ENCODE measurements at places on chromosomes 7 and 10. TPM values are rescaled to one million over a fixed set of nuclear protein-coding genes. Genes with fewer than 3 reads are reported as not detected.

Gene CARD11
- 2.0 TPM for total RNA-seq

Gene IRF5
- total RNA-seq: 7.8 TPM

Gene SNCG
- total RNA-seq: 213 TPM

GRCh38 chr7:36277249-36277542 is 112.5 kb upstream of the ANLN start:
- H3K36me3 ChIP-seq: no peaks in the 10 kb centered on the region
- peaks cover 7% of the 10 kb centered on the region for H3K4me1 ChIP-seq
- DNase-seq: no peak

- DNase-seq: no peak
- no peak overlapping the region for H3K4me3 ChIP-seq
- no peaks in the 10 kb centered on the region for H3K27me3 ChIP-seq
- no peaks in the 10 kb centered on the region for H3K4me1 ChIP-seq
- no peaks in the 10 kb centered on the region for H3K36me3 ChIP-seq
- no peak overlapping the region for H3K27ac ChIP-seq
Measured at GRCh38 chr7:135901585-135902540, 75.3 kb downstream of the MTPN start.

GRCh38 chr7:87316846-87317552 is 28.5 kb upstream of the CROT start:
- no peaks in the 10 kb centered on the region for H3K4me1 ChIP-seq
- no peaks in the 10 kb centered on the region for H3K36me3 ChIP-seq
- H3K27ac ChIP-seq: no peak overlapping the region
- no peak for DNase-seq
- no peaks in the 10 kb centered on the region for H3K27me3 ChIP-seq

GRCh38 chr7:64618785-64619456 is 47.0 kb upstream of the ZNF107 start:
- H3K27me3 ChIP-seq: no peaks in the 10 kb centered on the region
- H3K4me1 ChIP-seq: no peaks in the 10 kb centered on the region
- H3K27ac ChIP-seq: no peak overlapping the region
- H3K36me3 ChIP-seq: no peaks in the 10 kb centered on the region

- H3K27me3 ChIP-seq: no peaks in the 10 kb centered on the region
- no peaks in the 10 kb centered on the region for H3K36me3 ChIP-seq
- DNase-seq: no peak
Measured at GRCh38 chr7:152897401-152897800, 137.8 kb downstream of the ACTR3B start.

DNA sequence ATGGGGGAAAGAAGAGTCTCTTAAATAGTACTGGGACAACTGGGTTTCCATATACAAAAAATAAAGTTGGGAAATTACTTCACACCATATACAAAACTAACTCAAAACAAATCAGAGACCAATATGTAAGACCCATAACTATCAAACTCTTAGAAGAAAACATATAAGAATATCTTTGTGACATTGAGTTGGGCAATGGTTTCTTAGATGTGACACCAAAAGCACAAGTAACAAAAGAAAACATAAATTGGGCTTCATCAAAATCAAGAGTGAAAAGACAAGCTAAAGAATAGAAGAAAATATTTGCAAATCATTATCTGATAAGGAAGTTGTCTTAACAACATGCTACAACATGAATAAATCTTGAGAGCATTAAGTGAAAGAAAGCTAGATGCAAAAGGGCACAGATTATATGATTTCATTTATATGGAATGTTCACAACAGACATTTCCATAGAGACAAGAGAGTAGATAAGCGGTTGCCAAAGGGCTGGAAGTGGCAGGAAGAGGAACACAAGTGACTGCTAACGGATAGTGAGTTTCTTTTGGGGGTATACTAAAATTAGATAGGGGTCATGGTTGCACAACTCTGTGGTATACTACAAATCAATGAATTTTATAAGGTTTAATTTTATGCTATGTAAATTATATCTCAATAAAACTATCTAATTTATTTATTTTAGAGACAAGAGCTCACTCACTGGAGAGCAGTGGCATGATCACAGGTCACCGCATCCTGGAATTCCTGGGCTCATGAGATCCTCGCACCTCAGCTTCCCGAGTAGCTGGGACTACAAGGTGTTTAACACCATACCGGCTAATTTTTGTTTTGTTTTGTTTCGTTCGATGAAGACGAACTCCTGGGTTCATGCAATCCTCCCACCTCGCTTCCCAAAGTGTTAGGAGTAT is 35.4 kb downstream of the JMJD1C start:
- no peak overlapping the region for H3K4me3 ChIP-seq
- no peak for DNase-seq
- H3K4me1 ChIP-seq: peaks cover 49% of the 10 kb centered on the region
- H3K27ac ChIP-seq: no peak overlapping the region
- H3K36me3 ChIP-seq: no peaks in the 10 kb centered on the region
- H3K27me3 ChIP-seq: no peaks in the 10 kb centered on the region

DNA sequence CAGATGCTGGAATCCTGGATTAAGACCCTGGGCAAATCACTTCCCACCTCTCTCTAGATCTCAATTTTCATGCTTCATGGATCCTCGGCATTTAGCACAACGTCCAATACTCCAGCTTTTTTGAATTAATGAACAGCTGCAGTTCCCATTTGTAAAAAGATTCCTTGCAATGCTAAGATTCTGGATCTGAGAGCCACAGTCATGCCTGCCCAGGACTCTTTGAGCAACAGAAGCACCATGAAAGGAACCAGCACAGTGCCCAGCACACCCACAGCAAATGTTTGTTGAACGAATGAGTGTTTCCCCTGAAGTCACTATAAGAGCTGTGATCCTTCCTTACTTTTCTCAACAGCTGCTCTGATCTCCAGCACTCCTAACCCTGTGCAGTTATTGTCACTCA is 20.8 kb upstream of the DDIT4 start:
- H3K27me3 ChIP-seq: no peaks in the 10 kb centered on the region
- H3K36me3 ChIP-seq: no peaks in the 10 kb centered on the region
- no peak for DNase-seq
- peak overlapping the region; percentile 99 for H3K27ac ChIP-seq

DNA sequence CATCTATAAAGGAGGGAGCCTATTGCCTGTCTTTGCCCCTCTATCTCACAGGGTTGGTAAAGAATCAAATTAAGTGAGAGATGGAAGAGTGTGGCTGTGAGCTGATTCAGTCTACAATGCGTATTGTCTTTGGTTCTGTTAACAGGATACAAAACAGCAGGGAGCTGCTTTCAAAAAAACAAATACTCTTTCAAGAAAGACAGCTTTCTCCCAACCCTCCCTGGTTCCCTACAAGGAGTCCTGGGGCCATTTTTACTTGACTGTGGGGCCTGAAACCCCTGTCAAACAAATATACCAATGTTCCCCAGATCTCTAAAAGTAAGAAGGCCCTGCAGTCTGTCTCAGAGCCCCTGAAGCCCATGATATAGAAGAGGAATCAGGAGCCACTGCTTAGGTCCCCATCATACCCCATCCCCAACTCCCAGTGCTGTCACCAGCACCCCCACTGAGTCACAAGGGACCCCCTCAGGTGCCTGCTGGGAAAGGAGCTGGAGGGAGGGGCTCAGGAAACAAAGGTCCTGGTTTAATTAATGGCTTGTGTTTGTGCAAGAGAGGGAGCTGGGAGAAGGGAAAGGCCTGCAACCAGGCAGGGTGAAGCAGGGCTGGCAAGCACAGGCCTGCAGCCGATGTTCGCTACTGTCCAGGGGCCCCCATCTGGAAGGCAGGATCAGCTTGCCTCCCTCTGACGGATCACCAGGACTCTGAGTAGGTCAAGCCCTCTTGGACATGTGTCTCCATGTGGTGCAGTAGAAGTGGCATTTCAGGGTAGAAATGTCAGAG is 182.0 kb upstream of the GHITM start:
- no peak for DNase-seq

- H3K4me3 ChIP-seq: peak overlapping the region; percentile 87
- no peak for DNase-seq
- peaks cover 29% of the 10 kb centered on the region for H3K4me1 ChIP-seq
- peak overlapping the region; percentile 37 for H3K27ac ChIP-seq
Measured at GRCh38 chr10:110010486-110011378, 2.9 kb downstream of the ADD3 start.

DNA sequence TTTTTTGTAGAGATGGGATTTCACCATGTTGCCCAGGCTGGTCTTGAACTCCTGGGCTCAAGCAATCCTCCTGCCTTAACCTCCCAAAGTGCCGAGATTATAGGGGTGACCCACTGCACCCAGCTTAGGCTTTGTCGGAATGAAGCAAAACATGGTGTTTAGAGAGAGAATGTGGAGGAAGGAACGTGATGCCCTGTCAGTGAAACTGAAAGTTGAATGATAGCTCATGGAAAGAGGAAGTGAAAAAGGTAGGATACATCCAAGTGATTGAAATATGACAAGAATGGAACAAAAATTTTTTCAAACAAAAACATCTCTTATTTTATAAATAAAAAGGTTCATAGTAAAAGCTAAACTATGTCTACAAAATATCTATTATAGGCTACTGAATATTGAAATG is 5.9 kb downstream of the AKAP9 start:
- no peak overlapping the region for H3K27ac ChIP-seq
- no peaks in the 10 kb centered on the region for H3K27me3 ChIP-seq
- H3K4me1 ChIP-seq: no peaks in the 10 kb centered on the region
- H3K4me3 ChIP-seq: no peak overlapping the region

All from tibial nerve (tissue), 4 donors.